ENCODE measurements at places on chromosomes 11 and 22.
A peak's percentile ranks its signal among the peaks of the same experiment; 100 is the strongest.

DNA sequence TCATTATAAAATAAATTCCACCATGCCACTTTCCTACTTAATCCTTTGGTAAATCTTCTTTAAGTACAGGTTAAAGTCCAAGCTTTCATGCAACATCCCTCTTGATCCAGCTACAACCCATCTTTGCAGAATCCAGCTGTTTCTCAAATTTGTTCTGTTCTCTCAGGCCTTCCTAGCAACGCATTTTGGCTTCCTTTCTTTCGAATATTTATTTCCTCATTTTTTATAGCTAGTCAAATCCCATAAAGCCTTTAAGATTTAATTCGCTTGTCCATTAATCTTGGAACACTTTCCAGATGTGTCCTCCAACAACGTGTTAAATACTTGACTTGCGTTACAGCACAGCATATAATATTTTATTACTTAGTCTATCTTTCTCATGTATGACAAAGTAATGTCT is 600.1 kb upstream of the CHORDC1 start:
- DNase-seq = no peak

GRCh38 chr11:97364047-97364446 is 974.2 kb downstream of the JRKL start:
- DNase-seq = peak; percentile 56

- DNase-seq = no peak
Observed at GRCh38 chr11:68503251-68503687, 42.7 kb downstream of the PPP6R3 start.

DNA sequence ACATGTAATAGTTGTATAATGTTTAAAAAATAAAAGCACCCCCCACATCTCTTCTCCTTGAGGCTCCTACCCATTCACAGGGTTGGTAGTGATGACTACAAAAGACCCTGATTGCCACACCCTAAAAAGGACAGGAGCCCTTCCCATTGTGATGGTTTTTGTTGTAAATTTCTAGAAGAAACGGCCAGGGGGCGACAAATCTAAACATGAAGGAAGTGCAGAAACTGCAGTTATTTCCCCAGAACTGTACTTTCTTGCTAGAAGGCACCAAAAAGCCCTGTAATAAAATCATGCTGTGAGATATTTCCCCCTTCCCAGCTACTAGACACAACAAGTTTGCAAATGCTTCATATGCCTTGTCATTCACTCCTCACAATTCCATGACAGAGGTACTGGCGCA is 10.8 kb downstream of the PRR5L start:
- DNase-seq = peak; percentile 91

GRCh38 chr11:121359591-121359990 is 67.0 kb downstream of the SC5D start:
- no peak for DNase-seq
